ENCODE measurements at places on chromosomes 2 and 18. TPM values are rescaled to one million over a fixed set of nuclear protein-coding genes. Genes with fewer than 3 reads are reported as not detected.

DNA sequence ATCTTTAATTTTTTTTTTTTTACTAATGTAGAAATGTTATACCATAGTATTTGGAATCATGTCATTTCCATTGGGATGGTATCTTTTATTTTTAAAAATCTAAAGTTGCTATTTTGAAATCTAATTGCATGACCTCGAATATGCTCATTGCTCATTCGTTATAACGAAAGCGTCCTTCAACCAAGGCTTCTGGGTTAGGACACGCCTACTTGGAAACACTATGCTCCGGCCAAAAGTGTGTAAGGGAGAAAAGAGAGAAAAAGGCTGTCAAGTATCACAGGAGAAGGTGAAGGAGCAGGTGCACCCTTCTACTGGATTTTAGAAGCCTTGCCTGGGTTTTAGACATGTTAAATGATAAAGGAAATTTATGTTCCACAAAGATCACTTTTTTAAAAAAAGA, 465.9 kb upstream of the ID2 start:
- no peak for DNase-seq

DNA sequence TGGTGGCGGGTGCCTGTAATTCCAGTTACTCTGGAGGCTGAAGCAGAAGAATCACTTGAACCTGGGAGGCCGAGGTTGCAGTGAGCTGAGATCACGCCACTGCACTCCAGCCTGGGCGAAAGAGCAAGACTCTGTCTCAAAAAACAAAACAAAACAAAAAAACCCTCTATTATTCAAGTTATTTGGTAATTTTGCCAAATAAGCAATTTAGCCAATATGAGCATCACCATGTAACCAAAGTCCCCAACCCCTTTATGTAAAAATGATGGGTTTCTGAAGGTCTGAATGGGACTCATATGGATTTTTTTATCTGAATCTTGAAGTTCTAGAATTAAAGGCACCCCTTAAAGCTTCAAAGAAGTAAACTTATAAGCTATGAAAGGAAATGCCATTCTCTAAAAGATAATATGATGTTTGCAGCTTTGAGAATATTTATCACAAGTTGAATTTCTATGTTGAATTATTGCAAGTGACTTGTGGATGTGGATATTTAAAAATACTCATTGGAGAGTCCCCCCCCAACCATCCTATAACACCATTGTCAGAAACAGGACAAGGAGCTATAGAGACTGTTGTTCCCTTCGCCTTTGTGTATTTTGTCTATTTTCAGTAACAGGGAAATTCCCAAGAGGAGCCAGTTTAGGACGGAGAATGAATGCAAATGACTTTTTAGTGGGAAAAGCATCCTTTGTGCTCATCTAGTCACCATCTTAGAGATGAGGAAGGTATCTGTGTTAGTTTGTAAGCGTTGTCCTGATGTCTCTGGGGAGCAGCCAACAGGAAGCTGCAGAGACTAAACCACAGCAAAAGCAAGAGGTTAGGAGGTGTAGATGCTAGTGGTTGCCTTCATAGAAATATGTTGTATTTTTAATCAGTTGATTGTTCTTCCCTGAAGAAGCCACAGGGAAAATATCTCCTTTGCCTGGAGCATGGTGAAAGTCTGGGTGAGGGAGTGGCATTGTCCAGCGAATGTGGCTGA, 68.3 kb downstream of the TET3 start:
- no peak for DNase-seq

GRCh38 chr18:64234321-64234720, 85.4 kb upstream of the LINC00305 start:
- DNase-seq, result no peak

DNA sequence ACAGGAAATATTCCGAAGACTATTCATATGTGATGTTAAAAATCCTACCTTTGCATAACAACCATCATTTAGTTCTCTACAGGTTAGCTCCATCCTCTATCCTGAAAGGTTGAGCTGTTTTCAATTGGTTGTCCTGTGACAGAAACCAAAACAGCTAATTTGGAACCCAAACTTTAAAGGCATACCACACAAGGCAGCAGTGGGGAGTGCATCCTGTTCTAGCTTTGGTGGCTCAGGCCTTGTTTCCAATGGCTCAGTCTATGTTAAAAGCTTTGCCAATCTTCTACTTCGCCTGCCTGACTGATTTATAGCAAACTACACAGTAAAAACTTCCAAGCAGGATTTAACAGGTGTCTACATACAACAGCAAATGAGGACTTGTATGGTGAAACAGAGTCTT, 3.2 kb downstream of the CD226 start:
- DNase-seq, result no peak

- no peak for DNase-seq
These were observed 25.1 kb downstream of the NEDD4L start for GRCh38 chr18:58069099-58069498.

DNA sequence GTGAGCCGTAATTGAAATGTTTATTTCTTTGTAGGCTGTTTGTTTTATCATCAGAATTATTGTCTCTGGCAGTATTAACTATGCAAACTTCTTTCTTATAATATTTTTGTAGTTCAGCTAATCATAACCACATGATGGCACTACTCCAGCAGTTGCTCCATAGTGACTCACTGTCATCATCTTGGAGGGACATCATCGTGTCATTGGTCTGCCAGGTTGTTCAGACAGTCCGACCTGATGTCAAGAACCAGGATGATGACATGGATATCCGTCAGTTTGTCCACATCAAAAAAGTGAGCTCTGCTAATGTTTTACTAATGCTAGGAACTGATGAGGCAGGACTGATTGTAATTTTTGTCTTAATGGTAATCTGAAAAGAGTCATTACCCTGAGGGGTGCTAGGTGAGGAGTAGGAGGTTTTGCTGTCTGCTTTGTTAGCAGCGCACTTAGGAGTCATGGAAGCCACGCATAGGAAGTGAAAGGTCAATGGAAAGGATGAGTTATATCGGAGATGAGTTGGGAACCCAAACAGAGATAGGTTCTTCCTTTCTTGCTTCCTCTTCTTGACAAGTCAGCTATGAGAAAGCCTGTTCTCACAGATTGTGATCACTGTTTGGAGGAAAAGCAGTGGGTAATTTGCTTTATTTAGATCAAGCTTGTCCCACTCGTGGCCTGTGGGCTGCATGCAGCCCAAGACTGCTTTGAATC, 49.2 kb downstream of the PIKFYVE start:
- peak; percentile 22 for DNase-seq

- no peak for DNase-seq
These were observed 42.6 kb upstream of the CHST9 start for GRCh38 chr18:27227721-27228120.

- no peak for DNase-seq
These were observed 35.8 kb upstream of the PGAP1 start for GRCh38 chr2:196962325-196962724.

Gene GKN1
- not detected for total RNA-seq

Gene TMEM37
- total RNA-seq, result not detected

All from M059J (cell line).